ENCODE measurements at places on chromosomes 1 and 21.

DNA sequence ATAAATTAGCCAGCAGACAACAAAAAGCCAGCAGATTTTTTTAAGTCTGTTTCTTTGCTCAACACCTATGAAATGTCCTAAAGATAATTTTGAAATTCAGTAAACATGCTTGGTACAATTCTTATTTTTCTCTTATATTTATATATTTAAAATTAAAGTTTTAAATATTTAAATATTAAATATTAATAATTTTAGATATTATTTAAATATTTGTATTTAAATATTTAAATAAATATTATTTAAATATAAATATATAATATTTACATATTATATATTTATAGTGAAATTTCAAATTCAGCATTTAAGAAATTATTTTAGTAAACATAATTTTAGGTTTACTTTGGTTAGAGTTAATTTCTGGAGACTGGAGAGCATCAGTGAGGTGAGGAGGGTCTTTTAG is 1554.2 kb downstream of the NCAM2 start:
- DNase-seq = no peak

DNA sequence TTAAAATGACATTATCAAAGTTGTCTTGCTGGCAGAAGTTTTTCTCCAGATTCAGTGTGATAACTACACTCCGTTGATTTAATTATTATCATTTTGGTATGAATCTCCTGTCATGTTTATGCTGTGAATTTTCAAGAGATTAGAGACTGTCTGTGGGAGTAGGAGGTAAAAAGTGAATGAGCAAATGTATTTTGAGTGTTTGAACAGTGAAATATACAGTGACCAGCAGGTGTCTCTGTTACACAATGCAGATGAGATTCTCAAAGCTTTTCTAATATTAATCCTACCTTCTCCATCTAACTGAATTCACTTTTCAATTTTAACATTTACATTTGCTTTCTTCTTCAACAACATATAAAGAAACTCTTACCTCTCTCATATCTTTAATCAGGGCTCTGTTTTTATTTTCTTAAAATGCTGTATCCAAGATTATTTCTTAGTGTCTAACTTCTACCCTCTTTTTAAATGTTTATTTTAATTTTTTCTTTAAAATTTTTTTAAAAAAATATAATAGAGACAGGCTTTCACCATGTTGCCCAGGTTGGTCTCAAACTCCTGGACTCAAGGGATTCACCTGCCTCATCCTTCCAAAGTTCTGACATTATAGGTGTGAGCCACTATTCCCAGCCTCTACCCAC is 20.9 kb upstream of the HSPA13 start:
- peak; percentile 9 for DNase-seq

GRCh38 chr1:235882816-235883215 is 16.1 kb upstream of the LYST start:
- no peak for DNase-seq

- no peak for DNase-seq
Observed at GRCh38 chr1:70978623-70979022, 69.0 kb downstream of the PTGER3 start.

- peak; percentile 4 for DNase-seq
Observed at GRCh38 chr1:15941044-15941840, 34.7 kb downstream of the ZBTB17 start.

- no peak for DNase-seq
Observed at GRCh38 chr1:29272147-29272907, 36.0 kb downstream of the PTPRU start.

GRCh38 chr1:183363972-183364371 is 54.2 kb downstream of the NMNAT2 start:
- no peak for DNase-seq

- DNase-seq = no peak
Observed at GRCh38 chr1:94819238-94819944, 766 bp upstream of the SLC44A3 start.

- no peak for DNase-seq
Observed at GRCh38 chr1:40337443-40337842, 20.4 kb upstream of the COL9A2 start.

Data from activated naive CD4-positive, alpha-beta T cell treated with anti-CD3 and anti-CD28 coated beads for 36 hours (primary cell).